ENCODE measurements at places on chromosomes 2 and 18.

DNA sequence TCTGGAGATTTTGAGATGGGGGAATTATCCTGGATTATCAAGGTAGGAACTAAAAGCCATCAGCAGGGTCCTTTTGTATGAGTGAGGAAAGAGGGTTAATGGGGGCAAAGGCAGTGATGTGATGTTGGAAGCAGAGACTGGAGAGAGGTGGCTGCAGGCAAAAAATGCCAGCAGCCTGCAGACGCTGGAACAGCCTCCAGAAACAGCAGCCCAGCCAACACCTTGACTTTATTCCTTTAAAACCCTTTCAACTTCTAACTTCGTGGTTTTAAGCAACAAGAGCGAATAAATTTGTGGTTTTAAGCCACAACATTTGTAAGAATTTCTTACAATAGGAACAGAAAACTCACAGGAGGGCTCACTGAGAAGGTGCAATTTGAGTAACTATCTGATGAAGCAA is 523.1 kb upstream of the HS6ST1 start:
- DNase-seq = no peak

GRCh38 chr2:100174026-100174431 is 31.6 kb upstream of the AFF3 start:
- no peak for DNase-seq

DNA sequence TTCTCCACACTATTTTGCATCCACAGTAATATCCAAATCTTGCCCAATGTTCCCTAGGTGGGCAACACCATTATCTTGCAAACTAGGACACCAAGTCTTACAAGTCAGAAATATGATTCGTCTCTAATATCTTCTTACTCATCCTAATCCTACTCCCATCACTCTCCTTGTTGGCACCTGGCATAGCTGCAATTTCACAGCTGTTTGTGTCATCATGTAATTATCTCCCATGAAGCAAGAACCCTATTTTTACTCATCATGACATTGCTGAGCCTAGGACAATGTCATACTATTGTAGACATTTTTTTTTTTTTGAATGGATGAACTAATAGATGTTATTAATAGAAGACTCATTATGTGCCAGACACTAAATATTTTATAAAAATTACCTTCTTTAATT is 91.3 kb upstream of the CCDC141 start:
- no peak for DNase-seq

GRCh38 chr18:11653521-11653920 is 35.5 kb upstream of the GNAL start:
- no peak for DNase-seq

DNA sequence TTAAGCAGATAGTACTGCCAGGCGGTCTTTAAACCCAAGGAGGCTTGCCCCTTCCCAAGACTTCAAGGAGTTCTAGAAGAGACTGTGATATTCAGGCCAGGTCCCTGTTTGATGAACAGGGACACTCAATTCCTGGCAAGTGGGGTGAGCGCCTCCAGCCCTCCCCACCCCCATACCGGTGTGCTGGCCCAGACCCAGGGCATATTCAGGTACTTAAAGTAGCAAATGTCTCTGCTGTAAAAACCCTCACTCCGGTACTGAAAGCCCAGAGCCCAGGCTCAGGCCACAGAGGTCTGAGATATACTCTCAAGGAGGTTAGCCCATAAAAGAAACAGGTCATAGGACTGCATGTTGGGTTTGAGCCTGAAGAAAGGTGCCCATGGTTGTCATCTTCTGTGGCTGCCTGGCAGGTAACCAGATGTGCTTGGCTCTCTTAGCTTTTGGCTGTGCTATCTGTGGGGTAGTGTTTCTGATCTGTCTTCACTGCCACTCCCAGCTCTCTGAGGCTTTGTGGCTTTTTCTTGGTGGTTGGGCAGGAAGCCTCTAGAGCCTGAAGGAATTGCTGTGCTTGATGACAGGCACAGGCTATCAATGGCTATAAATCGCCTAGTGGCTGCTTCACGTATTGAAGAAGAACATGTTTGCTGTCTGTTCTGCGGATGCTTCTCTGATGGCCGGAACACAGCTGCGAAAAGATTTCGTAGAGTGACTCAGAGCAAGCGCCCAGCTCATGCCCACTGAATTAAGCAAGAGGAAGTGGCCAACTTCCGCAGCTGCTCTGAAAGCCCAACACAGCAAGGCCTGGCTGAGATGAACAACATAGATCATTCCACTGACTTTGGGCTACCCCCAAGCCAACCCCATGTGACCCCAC is 63.3 kb upstream of the ALPP start:
- peak; percentile 27 for DNase-seq

GRCh38 chr2:155026651-155027174 is 328.2 kb downstream of the KCNJ3 start:
- DNase-seq = no peak

- DNase-seq = no peak
These were observed 71.1 kb downstream of the ANKRD44 start for GRCh38 chr2:197239434-197239833.

- DNase-seq = no peak
These were observed 50.3 kb upstream of the B3GNT2 start for GRCh38 chr2:62145478-62146100.

Data from anterior cingulate cortex (tissue), 58 donors.